ENCODE measurements at places on chromosomes 2 and 18.

GRCh38 chr2:17713291-17713690, 40.3 kb downstream of the SMC6 start:
- no peak for DNase-seq

GRCh38 chr2:154264024-154264423, 392.3 kb downstream of the GALNT13 start:
- no peak for DNase-seq

- DNase-seq, result no peak
Measured at GRCh38 chr2:64380853-64381527, 73.0 kb upstream of the LGALSL start.

DNA sequence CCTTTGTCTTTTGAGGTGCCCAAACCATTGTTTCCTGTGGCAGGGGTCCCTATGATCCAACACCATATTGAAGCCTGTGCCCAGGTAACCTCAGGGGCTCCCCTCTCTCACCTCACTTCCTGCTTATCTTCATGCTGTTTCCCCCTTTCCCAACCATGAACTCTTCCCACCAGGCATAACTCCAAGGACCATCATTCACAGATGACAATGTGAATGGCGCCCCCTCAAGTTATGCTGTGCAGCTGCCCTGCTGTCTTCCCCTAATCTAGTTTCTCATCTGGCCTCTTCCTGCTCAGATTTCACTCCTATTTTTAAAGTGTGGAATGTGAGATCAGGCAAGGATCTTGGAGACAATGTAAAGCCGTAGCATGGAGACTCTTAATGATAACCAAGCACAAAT, 1.4 kb downstream of the GMPPA start:
- DNase-seq, result no peak

- no peak for DNase-seq
Measured at GRCh38 chr2:7973801-7974480, 707.9 kb upstream of the ID2 start.

DNA sequence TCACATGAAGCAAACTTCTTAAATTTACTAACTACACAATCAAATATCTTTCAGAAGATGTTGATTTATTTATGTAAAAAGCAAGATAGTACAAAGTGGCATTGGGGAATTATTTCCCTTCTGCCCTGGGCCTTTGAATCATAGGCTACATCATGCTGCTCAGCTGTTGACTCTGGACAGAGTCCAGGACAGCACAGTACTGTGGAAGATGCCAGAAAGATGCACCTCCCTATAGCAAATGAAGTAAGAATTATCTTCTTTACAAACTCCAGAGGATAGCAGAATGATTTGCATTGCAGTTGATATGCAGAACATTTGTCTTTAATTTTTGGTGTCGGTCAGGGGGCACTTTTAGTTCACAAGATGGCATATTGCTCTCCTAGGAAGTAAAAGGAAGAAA, 1354.5 kb upstream of the ZEB2 start:
- peak; percentile 42 for DNase-seq

DNA sequence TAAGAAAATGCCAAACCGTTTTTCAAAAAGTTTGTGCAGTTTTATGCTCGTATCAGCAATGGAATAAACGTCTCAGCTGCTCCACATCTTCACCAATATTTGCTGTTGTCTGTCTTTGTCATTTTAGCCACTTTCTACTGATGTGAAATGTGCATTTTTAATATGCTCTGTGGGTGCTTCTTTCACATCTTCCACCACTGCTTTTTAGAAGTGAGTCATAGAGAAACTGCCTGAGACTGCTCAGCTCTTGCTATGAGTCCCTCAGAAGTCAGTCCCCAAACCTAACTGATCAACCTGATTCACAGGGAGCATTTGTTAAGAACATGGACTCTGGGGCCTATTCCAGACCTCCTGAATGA, 41.0 kb upstream of the EPC2 start:
- DNase-seq, result no peak

GRCh38 chr2:73489053-73489452, 103.4 kb downstream of the ALMS1 start:
- no peak for DNase-seq

- DNase-seq, result no peak
Measured at GRCh38 chr18:47858607-47859006, 71.9 kb downstream of the SMAD2 start.

- DNase-seq, result no peak
Measured at GRCh38 chr18:13545955-13546354, 180.4 kb downstream of the FAM210A start.

- DNase-seq, result no peak
Measured at GRCh38 chr2:41990245-41990644, 57.6 kb upstream of the PKDCC start.

DNA sequence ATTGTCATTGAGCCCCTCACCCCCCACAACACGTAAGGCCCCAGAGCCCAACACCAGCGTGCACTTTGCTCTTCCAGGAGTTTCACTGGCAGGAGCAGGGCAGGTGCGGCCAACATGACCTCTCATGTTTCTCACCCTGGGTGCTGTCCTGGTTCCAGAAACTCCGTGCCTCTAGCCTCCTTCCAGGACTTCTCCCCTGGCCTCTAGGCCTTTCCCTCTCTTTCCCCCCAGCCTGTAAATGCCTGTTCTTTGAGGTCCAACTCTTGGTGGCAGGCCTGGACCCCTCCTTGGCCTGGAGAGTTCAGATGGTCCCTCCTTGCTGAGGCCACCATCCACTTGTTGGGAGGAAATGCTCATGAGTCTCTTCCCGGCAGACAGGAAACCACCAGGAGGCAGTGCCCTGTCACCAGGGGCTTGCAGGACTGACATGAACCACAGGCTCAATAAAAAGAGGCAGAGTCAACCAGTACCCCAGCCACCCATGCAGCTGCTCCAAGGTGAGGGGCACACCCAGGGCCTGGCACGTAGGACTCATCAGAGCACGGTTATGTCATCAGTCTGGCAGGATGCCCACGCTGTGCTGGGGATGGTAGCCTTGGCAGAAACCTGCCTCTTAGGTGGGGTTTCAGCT, 1.5 kb downstream of the MALL start:
- DNase-seq, result no peak

GRCh38 chr2:34547900-34548299, 948.8 kb upstream of the FAM98A start:
- DNase-seq, result no peak

GRCh38 chr2:20578895-20579825, 71.7 kb downstream of the HS1BP3 start:
- peak; percentile 97 for DNase-seq

GRCh38 chr2:200705305-200706041, 106.2 kb upstream of the BZW1 start:
- no peak for DNase-seq

- DNase-seq, result no peak
Measured at GRCh38 chr2:12363569-12363968, 353.2 kb upstream of the TRIB2 start.

- DNase-seq, result no peak
Measured at GRCh38 chr2:99201959-99202678, 21.1 kb downstream of the MRPL30 start.
